GM23338 (cell line): ENCODE measurements at places on chromosomes 1 and 21. TPM values are rescaled to one million over a fixed set of nuclear protein-coding genes. Genes with fewer than 3 reads are reported as not detected.

The CYB5RL gene
- 8.4 and 11.5 TPM in 2 replicates for total RNA-seq

The OR11L1 gene
- not detected in 2 replicates for total RNA-seq

The OR2L3 gene
- not detected in 2 replicates for total RNA-seq

The MEX3A gene
- 31.5 and 38.1 TPM in 2 replicates for total RNA-seq

DNA sequence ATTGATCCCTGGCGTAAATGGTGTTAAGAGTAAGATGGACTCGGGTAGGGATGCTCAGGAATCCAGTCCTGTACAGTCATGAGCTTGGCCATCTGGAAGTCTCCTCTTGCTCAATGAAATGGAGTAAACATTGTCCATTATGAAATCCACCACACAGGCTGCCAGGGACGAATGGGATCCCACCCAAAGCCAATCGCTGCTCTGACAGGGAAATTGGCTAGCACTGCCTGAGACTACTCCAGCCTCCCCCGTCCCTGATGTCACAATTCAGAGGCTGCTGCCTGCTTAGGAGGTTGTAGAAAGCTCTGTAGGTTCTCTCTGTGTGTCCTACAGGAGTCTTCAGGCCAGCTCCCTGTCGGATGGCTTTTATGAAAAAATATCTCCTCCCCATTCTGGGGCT lies at the start of gene HSD11B1:
Gene HSD11B1, plus strand, starts transcription at position 263 of the 400 bp plus-strand sequence. Its CDS starts 97 bp downstream, at position 360.
- no peak within 1 kb of the TSS for H3K27ac ChIP-seq
- H3K36me3 ChIP-seq: no peaks in the 10 kb centered on the region
- H3K4me1 ChIP-seq: no peaks in the 10 kb centered on the region; the same call in 1 of the 2 replicates
- no peak within 1 kb of the TSS for H3K4me3 ChIP-seq
- H3K27me3 ChIP-seq: no peaks in the 10 kb centered on the region
- no peak for DNase-seq

DNA sequence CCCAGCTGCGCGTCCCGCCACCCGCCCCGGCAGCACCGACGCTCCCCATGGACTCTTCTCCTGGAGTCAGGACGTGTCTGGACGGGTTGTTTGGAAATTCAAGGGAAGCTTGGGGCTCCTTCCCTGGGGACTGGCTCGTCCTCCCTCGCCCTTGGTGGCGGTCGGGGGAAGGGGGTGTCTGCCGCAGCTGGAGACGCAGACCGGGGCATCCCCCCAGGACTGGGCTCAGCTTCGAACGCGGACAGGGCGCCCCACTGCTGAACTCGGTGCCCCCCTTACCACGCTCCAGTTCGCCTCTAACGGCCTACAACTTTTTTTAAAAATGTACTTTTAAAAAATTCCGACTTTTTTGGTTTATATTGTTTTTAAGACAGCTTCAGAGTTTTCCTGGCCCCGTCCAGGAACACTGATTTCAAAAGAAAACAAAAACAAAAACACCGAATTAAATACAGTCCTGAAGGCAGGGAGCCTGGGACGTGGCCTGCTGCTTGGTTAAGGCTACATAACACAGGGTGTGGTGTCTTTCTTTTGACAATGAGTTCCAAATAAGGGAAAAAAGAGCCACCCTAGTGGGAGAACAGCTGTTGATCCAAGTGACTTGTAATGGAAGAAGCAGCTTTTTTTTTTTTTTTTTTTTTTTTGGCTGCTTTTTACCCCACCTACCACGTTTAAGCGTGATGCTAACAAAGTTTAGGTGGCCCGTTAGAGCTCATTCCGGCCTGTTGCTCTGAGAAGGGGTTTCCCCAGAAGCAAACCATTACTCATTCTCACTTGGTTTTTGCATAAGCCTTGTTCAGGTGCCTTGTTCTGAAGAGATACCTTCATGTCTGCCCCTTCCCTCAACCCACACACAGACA lies 862 bp upstream of the DIPK1A start:
- peak overlapping the region; percentile 30; the same call in 1 of the 2 replicates for H3K27ac ChIP-seq
- H3K4me1 ChIP-seq: peaks cover 14% of the 10 kb centered on the region
- no peaks in the 10 kb centered on the region for H3K36me3 ChIP-seq
- H3K4me3 ChIP-seq: peak overlapping the region; percentile 75
- H3K27me3 ChIP-seq: peaks cover 6% of the 10 kb centered on the region

DNA sequence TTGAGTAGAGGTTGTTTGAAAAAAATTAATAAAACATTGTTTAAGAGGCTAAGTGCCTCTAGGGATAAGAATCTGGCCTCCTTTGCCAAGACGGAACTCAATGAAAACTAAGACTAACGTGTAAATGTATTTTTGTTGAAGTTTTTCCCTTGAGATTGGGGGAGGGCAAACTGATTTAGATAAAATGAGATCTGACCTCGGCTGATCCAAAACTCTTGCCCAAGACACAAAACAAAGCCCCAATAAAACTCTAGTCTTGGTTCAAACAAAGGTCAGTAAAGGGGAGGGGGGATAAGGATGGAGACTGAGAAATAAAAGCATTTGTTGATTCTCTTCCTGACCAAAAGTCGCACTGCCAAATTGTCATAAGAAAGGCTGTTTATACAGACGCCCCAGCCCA lies 134.8 kb upstream of the DPT start:
- H3K27me3 ChIP-seq: no peaks in the 10 kb centered on the region
- H3K36me3 ChIP-seq: no peaks in the 10 kb centered on the region
- no peak overlapping the region for H3K4me3 ChIP-seq
- no peak overlapping the region for H3K27ac ChIP-seq
- peak; percentile 2 for DNase-seq

GRCh38 chr21:34702341-34703170 lies 33.8 kb downstream of the CLIC6 start:
- no peaks in the 10 kb centered on the region for H3K36me3 ChIP-seq
- DNase-seq: no peak
- H3K4me3 ChIP-seq: no peak overlapping the region
- H3K27ac ChIP-seq: no peak overlapping the region
- no peaks in the 10 kb centered on the region for H3K4me1 ChIP-seq

GRCh38 chr1:106459418-106459817 lies 597.1 kb upstream of the PRMT6 start:
- H3K27me3 ChIP-seq: no peaks in the 10 kb centered on the region
- H3K27ac ChIP-seq: no peak overlapping the region
- no peak for DNase-seq

DNA sequence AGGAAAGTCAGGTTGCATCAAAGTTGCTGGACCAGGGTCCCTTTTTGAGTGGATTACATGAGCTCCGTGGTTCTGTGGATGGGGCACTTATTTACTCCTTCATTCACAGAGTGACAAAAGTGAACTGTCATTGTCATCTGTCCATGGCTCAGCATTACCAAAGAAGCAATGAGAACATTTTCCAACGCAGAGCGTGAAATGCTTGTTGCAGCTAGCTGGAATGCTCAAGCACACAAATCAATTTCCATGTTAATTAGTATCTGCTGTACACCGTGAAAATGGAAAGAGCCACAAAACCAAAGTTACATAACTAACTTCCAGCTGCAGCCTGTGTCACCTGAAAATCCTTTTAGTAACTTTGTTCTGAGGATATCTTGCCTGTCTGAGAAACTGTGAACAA lies 78.9 kb downstream of the MT1HL1 start:
- H3K4me1 ChIP-seq: no peaks in the 10 kb centered on the region
- no peak overlapping the region for H3K27ac ChIP-seq
- H3K36me3 ChIP-seq: no peaks in the 10 kb centered on the region; the same call in 1 of the 2 replicates
- no peaks in the 10 kb centered on the region for H3K27me3 ChIP-seq
- no peak for DNase-seq

DNA sequence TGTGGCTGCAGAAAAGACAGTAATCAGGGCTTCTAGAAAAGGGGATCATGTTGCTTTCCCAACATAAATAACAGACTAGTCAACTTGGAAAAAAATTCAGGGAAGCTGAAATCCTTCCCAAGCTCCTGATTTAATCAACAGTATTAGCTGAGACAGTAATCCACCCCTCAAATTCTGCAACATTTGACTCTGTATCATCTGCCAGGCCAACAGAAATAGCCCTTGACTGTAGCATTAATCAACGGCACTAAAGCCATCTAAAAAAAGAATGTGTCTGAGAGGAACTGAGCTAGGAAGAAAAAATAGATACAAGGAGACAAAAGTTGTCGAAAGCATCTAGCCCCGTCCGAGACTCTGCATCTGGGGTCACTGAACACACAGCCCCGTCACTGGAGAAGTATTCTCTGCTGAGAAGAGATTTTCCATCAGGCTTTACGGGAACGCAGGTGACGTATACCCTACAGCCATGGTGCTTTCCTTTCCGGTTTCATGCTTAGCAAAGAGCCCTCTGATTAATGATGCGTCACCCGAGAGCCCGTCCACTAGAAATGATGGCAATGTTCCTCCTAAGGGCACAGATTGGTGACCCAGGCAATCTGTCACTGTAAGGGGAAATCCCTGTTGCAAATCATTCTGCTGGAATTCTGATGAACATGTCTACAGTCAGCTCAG lies 42.1 kb upstream of the TP53BP2 start:
- no peak overlapping the region for H3K27ac ChIP-seq
- H3K4me1 ChIP-seq: no peaks in the 10 kb centered on the region
- H3K27me3 ChIP-seq: no peaks in the 10 kb centered on the region
- no peak overlapping the region for H3K4me3 ChIP-seq
- no peak for DNase-seq
- no peaks in the 10 kb centered on the region for H3K36me3 ChIP-seq

DNA sequence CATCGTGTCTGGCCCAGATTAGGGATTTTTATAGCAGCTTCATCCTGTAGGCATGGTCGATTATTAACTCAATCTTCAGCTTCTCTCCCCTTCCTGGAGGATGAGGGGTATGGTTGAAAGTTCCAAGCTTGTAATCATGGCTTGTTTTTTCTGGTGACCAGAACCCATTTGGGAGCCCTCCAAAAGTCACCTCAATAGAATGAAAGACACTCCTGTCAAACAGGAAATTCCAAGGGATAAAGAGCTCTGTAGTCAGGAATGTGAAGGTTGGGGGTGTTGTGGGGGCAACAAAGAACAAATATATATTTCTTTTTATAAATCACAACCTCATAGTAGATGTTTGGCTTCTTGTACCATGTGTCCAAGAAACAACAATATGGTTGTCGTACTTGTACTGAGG lies 212.7 kb upstream of the ESRRG start:
- no peak overlapping the region for H3K27ac ChIP-seq
- no peaks in the 10 kb centered on the region for H3K27me3 ChIP-seq
- H3K4me3 ChIP-seq: no peak overlapping the region
- peaks cover 45% of the 10 kb centered on the region for H3K4me1 ChIP-seq
- no peaks in the 10 kb centered on the region for H3K36me3 ChIP-seq
- no peak for DNase-seq

GRCh38 chr1:206653715-206654459 lies 18.6 kb downstream of the DYRK3 start:
- H3K27ac ChIP-seq: no peak overlapping the region
- H3K27me3 ChIP-seq: peaks cover 24% of the 10 kb centered on the region
- no peak for DNase-seq
- H3K36me3 ChIP-seq: no peaks in the 10 kb centered on the region
- H3K4me3 ChIP-seq: no peak overlapping the region

GRCh38 chr1:4792565-4792964 lies 138.2 kb downstream of the AJAP1 start:
- DNase-seq: no peak
- H3K36me3 ChIP-seq: no peaks in the 10 kb centered on the region; the same call in 1 of the 2 replicates
- no peaks in the 10 kb centered on the region for H3K27me3 ChIP-seq
- H3K4me3 ChIP-seq: no peak overlapping the region
- no peaks in the 10 kb centered on the region for H3K4me1 ChIP-seq

GRCh38 chr1:161085165-161085564 lies 4.2 kb downstream of the NECTIN4 start:
- no peak overlapping the region for H3K27ac ChIP-seq
- H3K4me3 ChIP-seq: no peak overlapping the region
- no peaks in the 10 kb centered on the region for H3K27me3 ChIP-seq
- no peaks in the 10 kb centered on the region for H3K36me3 ChIP-seq
- peaks cover 13% of the 10 kb centered on the region for H3K4me1 ChIP-seq

GRCh38 chr1:44077421-44077820 lies 41.2 kb upstream of the KLF17 start:
- H3K4me3 ChIP-seq: no peak overlapping the region
- DNase-seq: no peak
- no peaks in the 10 kb centered on the region for H3K27me3 ChIP-seq
- H3K4me1 ChIP-seq: 0 out of 2 replicates have a peak, but pooled peaks cover 5% of the 10 kb centered on the region
- H3K36me3 ChIP-seq: no peaks in the 10 kb centered on the region

- H3K4me1 ChIP-seq: no peaks in the 10 kb centered on the region
- H3K27me3 ChIP-seq: no peaks in the 10 kb centered on the region
- H3K27ac ChIP-seq: no peak overlapping the region
- H3K4me3 ChIP-seq: no peak overlapping the region
Observed at GRCh38 chr1:236922190-236922589, 82.1 kb downstream of the MT1HL1 start.

DNA sequence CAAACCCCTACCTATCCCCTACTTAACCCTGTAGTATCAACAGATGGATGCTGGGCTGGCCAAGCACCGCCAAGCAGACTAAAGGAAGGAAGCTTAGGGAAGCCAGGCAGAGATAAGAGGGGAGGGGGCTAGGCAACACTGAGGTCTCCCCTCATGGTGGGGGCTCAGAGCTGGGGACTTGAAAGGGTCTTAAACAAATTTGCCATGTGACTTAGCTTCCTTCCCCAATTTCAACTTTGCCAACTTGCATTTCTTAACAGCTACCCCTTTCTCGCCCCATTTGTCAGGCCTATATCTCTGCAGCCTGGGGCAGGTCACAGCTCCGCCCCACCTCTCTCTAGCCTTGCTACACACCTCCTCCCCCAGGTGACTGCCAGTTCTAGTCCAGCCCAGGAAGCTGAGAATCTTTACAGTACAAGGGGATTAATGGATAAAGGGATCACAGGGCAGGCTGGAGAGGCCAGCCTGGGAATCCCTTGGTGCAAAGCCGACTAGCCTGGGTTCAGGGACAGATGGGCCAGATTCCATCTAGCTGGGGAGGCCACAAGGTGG lies 3.4 kb downstream of the KIF21B start:
- H3K36me3 ChIP-seq: no peaks in the 10 kb centered on the region
- H3K4me1 ChIP-seq: peaks cover 59% of the 10 kb centered on the region
- no peaks in the 10 kb centered on the region for H3K27me3 ChIP-seq
- H3K27ac ChIP-seq: no peak overlapping the region
- peak; percentile 45 for DNase-seq
